GM13977 (cell line): ENCODE measurements at places on chromosomes 12 and 14.

DNA sequence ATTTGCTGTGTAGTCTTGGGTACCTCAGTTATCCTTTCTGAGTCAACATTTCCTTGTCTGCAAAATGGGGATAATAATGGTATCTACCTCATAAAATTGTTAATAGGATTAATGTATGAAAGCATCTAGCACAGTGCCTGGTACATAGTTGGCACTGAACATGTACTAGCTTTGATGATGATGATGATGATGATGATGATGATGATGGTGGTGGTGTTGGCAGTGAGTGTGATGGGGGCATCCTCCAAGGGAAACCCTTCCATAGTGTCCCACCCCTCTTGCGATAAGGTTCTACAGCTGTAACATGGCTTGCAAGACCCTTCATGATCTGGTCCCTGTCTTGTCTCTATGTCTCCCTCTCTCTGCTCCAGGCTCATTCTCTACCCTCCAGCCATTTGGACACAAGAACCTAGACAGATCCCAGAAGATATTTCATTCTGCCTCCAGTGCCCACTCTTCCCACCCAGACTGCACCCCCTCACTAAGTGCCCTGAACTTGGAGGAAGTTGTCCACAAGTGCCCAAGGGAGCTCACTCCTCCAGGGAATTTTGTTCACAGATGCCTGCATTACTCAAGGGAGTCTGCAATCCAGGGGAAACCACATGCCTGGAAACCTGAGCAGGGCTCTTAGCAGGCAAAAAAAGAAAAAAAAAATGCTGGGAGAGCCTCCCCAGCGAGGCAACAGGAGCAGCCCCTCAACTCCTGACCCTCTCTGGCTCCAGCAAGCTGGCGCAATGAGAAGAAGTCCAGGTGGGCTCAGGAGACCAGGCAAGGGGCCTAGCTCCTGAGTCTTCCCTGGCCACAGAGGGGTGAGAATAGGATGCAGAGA, 10.1 kb upstream of the BDKRB1 start:
- DNase-seq, result no peak

- DNase-seq, result no peak
These were observed 34.9 kb downstream of the SH2B3 start for GRCh38 chr12:111440631-111441030.

DNA sequence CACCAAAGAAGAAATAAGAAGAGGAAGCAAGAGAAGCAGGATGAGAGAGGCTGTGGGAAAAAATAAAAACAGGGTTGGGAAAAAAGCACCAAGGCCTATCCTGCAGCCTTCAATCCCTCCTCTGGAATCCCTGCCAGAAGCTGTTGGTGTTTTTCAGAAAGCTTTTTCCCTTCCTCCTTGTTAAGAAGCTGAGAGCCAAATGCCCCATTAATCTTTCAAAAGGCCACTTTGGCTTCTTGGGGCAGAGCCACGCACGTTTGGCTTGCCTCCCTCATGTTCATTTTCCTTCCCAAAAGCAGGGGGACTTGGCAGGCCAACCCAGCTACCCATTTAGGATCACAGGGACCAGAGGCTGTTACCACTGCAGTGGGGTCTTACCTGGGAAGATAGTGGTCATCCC, 365.3 kb downstream of the NUAK1 start:
- no peak for DNase-seq

GRCh38 chr12:122862872-122863701, 27.8 kb downstream of the HIP1R start:
- no peak for DNase-seq

GRCh38 chr12:60666895-60667294, 1071.1 kb downstream of the SLC16A7 start:
- DNase-seq, result no peak

GRCh38 chr14:20470603-20470901, 1.3 kb downstream of the PNP start:
- DNase-seq, result no peak

DNA sequence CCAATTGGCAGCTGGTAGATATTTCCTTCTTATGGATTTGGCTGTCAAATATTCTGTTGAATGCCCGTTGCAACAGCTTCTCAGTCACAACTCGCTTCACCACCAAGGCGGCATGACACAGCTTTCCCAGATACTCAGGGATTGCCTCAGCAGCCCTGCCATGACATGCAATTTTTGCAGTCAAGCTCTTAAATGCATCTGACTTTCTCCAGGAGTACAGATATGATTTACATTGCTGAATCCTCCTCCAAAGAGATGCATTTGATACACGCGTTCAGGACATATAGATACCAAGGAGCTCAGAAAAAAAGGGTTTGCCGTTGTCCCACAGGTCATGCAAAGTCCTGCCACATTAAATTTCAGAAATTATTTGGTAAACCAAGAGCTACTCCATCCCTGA, 6.5 kb downstream of the KRT5 start:
- no peak for DNase-seq

GRCh38 chr12:14773685-14774073, 29.6 kb downstream of the WBP11 start:
- no peak for DNase-seq

DNA sequence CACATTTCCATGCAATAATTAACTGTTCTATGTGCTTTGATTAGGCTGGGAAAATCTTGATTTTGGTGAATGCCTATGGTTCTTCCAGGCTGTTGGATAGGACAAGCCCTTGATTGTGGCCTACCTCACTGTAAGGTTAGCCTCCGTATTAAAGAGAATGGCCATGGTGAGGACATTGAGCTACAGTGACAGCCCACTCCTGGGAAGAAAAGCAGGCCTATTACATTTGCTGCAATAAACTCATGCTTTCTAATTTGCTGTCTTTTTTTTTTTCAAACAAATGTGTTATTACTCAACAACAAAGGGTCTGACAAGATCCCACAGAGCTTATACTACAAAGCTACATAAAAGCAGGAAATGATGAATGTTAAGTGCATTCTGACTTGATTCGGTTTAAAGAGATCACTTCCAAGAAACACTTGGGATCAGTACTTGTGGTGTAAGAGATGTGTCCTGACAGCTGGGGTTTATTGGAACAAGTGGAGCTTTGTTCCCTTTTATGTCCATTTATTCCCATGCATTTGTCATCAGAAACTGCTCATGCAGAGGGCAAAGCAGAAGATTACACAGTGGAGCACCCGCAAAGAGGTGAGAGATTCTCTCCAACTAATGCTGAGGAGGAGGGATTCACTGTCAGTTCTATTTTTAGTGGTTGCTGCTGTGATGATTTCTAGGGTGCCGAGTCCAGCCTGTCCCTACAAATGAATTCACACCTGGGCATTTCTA, 29.1 kb upstream of the KCNK10 start:
- DNase-seq, result no peak

GRCh38 chr14:89771251-89771650, 183.3 kb downstream of the EFCAB11 start:
- no peak for DNase-seq

DNA sequence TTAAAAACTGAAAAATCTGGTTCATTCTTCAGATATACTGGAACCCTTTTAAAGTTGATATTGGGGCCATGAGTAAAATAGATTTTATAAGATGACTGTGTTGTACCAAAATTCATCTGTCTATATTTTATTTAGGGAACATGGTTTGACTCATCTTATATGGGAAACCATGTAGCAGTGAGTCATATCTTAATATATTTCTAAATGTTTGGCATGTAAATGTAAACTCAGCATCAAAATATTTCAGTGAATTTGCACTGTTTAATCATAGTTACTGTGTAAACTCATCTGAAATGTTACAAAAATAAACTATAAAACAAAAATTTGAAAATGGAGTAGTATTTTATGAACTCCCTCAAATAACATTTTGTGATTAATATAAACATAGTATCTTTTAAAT, 14.2 kb downstream of the PTGER2 start:
- DNase-seq, result no peak

DNA sequence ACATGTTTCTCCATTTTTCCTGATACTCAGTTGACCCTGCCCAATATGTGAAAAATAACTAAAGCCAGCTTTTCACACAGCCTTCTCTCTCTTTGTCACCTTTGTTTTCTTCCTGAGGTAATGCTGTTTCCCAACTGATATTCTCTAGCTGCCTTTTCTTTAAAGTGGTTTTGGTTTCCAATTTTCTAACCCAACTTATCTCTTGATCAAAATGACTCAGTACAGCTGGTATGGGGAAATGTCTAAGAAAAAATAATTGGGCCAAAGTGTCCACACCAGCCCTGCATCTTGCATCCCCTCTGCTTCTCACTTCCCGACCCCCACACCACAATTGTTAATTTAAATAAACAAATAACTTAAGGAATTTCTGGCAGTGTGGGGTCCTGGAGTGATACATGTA, 193.8 kb downstream of the SYT1 start:
- DNase-seq, result no peak

- no peak for DNase-seq
These were observed 29.0 kb upstream of the AMN start for GRCh38 chr14:102893452-102893851.

GRCh38 chr12:91954326-91954725, 191.3 kb downstream of the BTG1 start:
- no peak for DNase-seq

- DNase-seq, result no peak
These were observed 178.3 kb downstream of the NUAK1 start for GRCh38 chr12:105960319-105961083.

- no peak for DNase-seq
These were observed 155.4 kb downstream of the TMX1 start for GRCh38 chr14:51395361-51395849.

DNA sequence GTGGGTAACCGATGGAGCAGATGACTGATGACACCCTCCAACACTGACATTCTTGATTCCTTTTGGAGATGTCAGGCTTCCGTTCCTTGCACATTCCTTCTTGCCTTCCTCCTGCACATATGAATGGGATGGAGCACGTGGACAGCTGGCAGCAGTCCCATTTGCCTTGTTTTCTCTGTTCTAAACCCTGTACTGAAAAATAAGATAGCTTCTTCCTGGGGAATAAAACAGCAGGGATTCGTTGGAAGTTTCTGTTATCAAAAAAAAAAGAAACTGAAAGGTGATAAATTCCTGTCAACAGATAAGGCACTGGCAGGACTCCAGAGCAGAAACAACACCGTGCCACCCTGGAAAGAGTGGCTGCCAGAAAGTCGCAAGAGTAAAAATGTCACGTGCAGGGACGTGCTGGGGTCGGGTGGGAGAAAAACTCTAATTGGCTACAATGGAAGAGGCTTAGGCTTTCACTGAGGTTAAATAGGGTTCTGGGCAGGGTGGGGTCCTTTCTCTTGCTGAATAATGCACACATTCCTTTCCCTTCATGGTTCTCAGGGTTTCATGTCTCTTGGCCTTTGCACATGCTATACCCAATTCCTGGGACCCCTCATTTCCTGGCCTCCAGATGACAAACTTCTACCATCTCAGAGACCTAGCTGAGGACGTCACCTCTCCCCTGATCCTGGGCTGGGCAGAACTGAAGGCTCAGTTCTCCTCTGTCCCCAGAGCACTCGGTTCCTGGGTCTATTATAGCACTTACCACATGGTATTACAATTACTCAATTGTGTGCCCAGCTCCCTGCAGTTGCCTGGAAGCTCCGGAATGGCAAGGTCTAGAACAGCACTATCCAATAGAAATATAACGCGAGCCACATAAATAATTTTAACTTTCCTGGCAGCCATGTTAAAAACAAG, 7.0 kb upstream of the NUAK1 start:
- DNase-seq, result no peak

- no peak for DNase-seq
These were observed 82.0 kb downstream of the LMO3 start for GRCh38 chr12:16523951-16524331.

DNA sequence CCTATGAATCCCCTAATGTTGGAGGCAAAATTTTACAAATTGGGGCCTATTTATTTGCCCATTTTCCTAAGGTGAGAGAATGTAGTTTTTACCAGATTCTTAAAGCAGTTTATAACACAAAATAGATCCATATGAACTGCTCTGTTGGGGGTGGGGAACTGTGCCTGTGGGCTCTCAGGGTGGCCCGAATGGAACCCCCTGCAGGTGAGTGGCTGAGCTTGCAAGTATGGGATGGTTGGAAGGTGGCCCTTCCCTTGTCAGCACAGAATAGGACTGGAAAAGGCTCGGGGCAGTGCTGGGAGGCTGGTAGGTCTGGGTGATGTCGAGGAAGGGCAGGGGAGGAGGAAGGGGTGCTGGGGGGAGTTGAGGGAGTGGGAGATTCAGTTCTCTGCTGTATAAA, 4.9 kb downstream of the VSX2 start:
- DNase-seq, result no peak

DNA sequence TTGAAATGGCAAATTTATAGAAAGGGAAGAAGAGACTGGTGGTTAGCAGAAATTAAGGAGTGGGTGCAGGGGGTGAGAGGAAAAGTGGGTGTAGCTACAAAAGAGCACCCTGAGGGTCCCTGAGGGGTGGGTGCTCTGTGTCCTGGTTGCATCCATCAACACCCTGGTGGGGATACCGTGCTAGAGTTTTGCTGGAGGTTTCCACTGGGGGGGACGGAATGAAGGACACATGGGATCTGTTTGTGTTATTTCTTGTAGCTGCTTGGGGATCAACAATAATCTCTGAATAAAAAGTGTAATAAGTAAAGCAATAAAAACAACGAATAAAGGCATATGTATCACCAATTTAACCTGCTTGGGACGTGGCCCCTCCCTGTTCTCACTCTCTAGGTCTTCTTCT, 175.3 kb downstream of the KIF26A start:
- no peak for DNase-seq
